ENCODE measurements at places on chromosomes 7 and 10.

DNA sequence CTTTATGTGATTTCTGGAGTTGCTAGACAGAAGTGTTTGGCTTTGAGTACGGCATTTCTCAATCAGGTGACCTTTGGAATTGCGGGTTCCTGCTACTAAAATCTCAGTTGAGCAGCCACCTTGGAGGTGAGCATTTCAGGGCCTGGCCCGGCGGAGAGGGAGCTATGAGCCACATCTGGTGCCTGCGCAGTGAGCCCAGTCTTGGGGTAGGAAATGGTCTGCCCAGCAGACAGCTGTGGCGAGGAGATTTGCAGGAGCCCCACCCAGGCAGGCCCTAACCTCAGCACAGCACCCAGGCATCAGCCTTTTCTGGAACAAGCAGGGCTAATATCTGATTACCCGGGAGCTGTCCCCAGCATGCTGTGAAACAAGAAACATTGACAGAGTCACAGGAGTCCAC, 547.9 kb upstream of the FOXK1 start:
- no peak for DNase-seq

DNA sequence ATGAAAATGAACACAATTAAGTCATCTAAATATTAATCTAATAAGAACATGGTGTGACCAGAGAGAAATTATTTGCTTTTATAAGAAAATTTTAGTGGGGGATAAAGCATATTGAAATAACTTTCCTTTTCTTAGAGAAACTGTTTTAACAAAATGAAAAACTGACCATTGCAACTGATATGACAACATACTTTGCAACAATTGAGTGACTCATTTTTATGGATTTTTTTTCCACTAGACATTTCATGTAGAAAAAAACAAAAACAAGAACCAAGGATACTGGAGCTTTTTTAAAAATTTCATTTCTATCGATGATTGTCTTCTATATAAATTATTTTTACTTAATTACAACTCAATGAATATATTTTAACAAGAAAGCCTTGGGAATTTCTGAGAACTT, 90.0 kb downstream of the C1GALT1 start:
- DNase-seq = no peak

GRCh38 chr7:28200598-28200997, 20.0 kb upstream of the JAZF1 start:
- DNase-seq = no peak

- DNase-seq = peak; percentile 44
Observed at GRCh38 chr7:22601812-22602565, 102.0 kb upstream of the STEAP1B start.
